NCI-H1417 treated with DMSO at 0.1 percent for 48 hours (cell line): ENCODE measurements at places on chromosomes 1 and 21.

GRCh38 chr1:111563619-111564018 lies 56.0 kb upstream of the RAP1A start:
- no peak for DNase-seq

- DNase-seq: no peak
These were observed 120.9 kb downstream of the KCNN3 start for GRCh38 chr1:154749078-154749760.

DNA sequence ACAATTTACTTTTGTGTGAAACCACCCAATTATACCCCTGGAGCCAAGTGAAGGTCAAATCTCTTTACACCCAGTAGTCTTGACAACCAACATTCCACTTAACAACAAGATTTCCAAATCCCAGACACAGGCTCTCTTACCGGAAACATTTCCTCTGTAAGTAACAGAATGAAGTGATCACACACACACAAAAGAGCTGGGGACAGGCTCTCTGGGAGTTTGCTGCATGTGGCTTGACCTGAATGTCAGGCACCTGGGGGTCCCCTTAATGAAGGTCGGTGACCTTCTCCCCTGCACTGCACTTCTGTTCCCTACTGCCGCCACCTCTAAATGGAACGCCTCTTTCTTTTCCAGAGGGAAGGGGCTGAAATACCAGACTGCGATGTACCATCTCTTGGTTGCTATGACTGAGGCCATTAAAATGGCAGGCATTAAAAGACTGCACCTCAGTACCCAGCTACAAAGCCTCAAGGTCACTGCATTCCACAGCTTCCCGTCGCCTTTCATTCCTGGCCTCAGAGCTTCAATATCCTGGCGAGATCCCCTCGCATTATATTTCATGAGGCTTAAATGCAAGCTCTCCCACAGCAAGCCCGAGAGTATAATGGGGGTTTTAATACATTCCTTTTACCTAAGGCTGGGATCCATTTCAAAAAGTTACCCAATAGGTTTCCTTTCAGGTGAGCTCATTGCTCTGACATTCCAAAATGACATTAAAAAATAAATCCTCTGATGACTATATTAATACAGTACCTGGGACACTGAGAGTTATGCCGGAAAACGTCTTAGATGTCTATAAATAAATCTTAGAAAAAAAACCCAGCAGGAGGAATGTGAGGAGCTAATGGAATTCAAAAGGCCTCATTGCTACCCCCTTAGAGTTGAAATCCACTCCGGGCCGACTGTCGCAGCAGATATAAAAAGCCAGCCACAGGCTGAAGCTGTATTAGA lies 90.9 kb upstream of the DIRAS3 start:
- no peak for DNase-seq

GRCh38 chr1:223052931-223053330 lies 90.1 kb downstream of the TLR5 start:
- no peak for DNase-seq

DNA sequence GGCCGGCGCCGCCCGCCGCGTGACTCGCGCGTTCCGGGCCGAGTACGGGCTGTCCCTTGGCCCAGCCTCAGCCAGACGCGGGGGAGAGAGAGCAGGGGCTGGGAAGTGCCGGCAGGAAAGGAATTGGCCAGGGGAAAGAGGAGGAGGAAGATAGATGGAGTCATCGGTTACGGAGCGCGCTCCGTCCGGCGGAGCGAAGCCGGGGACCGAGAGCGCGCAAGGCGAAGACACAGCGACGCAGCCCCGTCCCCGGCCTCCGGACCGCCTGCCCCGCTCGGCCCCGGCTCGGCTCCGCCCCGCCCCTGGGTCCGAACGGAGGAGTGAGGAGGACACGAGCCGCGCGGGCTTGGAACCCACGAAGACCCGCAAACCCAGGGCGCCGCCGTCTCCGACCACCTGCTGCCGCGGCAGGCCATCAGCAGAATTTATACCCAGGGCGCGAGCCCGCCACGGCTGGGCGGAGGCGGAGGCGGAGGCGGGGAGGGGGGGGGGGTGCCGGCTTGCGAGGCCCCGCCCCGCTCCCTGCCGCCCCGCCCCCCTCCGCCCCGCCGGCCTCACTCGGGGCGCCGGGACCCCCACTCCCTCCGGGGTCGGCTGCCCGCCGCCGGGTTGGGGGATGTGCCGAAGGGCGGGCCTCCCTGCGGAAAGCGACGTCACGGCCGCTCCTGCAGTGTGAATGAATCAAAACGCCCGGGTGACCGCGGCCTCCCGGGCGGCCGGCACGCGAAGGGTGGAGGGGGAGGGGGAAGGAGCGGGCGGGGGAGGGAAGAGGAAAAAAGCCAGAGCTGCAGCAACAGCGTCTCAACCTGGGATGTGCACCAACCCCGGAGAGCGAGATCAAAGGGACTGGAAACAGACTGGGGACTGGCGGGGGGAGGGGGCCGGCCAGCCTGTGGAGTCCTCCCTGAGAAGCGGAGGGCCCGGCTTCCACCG lies at the start of gene LHX4:
Gene LHX4 (plus strand): TSS at position 782 of the 933 bp plus-strand sequence. CDS start 266 bp downstream, outside the sequence.
- DNase-seq: no peak

GRCh38 chr1:52186449-52186848 lies 44.6 kb downstream of the ZFYVE9 start:
- no peak for DNase-seq

GRCh38 chr1:238606896-238607295 lies 716.2 kb upstream of the ZP4 start:
- no peak for DNase-seq

DNA sequence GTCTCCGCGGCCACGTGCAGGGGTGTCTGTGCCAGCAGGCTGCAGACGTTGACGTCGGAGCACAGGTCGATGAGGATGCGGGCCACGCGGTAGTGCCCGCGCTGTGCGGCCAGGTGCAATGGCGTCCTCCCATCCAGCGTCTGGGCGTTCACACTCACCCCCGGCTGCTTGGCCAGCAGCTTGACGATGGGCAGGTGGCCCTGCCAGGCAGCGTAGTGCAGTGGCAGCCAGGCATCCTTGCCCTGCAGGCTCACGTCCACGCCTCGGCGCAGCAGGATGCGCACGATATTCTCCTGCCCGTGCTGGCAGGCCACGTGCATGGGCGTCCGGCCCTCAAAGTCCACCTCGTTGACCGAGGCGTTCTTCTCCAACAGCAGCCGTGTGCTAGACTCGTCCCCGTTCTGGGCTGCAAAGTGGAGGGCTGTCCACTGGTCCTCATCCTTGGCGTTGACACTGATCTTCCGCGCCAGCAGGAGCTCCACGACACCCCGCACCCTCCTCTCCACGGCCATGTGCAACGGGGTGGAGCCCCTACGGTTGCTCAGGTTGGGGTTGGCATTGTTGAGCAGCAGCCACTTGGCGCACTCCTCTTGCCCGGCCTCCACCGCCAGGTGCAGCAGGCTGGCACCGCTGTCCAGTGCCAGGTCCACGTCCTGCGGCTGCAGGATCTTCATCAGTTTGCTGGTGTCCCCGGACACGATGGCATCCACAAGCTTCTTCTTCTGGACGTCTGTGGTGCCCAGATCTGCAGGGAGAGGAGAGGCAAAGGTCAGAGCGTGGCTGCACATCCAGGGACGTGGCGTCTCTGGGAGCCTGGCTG lies 25.4 kb downstream of the RIPK4 start:
- DNase-seq: no peak

DNA sequence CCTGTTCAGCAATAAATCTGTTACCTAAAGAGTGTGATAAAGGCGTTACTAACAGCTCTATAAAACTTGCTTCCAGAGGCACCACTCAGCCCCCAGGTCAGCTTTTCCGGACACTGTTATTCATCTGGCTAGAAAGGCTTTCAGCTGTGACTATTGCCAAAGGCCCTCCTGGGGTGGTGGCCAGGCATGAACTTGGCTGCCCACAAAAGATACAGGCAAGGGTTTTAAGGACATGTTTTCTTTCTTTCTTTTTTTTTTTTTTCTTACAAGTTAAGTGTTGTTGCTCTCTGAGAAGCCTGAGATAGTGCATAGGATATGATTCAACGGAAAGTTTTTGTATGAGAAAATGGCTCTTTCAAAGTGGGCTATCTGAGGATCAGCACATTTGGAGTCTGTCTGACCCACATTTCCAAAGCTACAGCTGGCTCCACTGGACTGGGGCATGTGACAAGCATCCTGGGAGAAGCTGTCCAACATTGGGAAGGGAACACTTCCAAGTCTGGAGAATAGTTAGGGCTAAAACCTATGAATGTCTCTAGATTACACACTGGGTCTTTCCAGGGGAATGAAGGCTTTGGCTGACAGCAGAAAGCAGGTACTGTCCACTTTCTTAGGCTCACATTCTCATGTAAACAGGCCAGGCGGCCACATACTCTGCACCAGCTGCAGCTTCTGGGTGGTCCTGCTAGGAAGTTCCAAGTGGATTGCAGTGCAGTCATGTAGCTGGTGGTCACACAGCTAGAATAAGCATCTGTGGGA lies 639.7 kb downstream of the LMO4 start:
- no peak for DNase-seq

DNA sequence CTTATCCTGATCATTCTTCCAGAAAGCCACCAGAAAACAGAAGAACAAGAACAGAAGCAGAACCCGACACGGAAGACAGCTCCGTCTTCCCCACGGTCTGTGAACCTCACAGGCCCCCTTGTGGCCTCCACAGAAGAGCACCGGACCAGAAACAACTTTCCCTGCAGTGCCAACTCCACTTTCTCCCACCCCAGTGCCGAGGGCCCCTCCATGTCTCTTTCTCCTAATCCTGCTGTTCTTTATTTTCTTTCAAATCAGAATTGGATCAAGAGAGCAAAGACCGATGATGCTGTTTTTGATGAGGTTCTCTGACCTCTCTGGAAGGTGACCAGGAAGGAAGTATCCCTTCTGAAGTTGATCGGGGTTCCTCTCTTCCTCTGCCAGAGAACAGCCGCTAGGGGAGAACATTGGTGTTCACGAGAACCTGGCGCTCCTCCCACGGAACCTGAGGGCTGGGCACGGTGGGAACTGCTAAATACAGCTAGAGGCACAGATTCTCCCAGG lies 58.9 kb upstream of the CTTNBP2NL start:
- DNase-seq: no peak

DNA sequence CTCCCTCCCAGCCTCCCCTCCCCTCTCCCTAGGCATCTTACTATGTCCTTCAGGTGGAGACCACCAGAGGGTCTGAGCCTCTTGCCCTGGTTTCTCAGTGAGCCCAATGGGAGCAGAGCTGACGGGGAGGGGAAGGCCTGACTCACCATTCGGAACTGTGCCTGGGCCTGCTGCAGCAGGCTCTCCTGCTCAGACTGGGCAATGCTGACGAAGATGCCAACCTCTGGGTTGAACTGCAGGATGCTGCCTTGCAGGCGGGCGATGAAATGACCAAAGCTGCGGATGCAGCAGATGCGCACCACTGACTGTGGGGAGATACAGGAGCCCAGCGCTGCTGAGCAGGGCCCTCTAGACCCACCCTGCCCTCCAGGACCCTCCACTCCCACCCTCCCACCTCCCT lies 11.0 kb upstream of the PAQR6 start:
- DNase-seq: no peak

DNA sequence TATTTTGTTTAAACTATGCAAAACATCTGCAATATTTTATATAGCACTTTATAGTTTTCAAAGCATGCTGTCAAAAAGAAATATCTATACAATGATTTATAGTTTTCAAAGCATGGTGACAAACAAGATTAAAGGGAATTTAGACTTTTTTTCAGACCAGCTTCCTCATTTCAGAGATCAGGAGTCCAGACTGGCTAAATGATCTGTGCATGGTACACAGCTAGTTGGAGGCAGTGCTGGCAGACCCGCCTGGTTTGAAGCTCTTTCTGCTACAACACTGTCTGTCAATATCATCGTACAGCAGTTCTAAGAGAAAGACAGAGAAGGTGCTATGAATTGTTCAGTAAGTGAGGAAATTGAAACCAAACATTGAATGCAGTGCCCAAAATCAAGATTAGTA lies 479.0 kb downstream of the PTBP2 start:
- no peak for DNase-seq

- DNase-seq: no peak
These were observed 165.8 kb upstream of the EDN2 start for GRCh38 chr1:41650028-41650880.

DNA sequence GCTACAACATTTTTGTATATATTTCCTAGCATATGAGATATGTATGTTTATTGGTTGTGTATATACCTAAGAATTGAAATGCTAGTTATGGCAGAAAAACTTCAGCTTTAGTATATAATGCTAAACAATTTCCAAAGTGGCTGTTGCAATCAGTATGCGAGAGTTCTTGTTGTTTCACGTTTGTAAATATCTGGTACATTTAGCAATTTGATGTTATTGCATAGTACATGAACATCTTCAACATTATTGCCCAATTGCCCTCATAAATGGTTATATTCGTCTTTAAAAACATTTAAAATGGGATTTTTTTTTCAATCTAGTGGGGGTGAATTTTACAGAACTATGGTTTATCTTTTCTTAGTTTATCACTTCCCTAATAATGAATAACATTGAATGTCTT lies 86.2 kb upstream of the HP1BP3 start:
- no peak for DNase-seq

- DNase-seq: no peak
These were observed 35.2 kb downstream of the SLC45A1 start for GRCh38 chr1:8352886-8353785.

DNA sequence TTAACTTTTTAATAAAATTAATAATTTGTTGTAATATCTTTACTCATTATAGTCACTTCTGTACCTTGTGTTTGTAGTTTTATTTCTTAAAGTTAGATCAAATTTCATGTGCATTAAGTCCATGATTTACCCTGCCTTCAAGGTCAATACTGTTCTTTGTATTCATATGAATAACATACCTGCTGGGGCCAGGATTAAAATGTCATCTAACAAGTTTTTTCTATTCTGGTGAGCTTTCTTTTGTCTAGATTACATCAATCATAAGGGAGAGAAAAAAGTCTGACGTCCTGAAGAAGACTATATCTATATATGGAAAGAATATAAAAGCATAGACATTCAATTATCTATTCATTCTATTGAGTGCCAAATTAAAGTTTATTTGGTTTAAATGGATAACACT lies 232.6 kb downstream of the COL11A1 start:
- no peak for DNase-seq

- no peak for DNase-seq
These were observed 58.5 kb downstream of the PSMG1 start for GRCh38 chr21:39124681-39125251.

DNA sequence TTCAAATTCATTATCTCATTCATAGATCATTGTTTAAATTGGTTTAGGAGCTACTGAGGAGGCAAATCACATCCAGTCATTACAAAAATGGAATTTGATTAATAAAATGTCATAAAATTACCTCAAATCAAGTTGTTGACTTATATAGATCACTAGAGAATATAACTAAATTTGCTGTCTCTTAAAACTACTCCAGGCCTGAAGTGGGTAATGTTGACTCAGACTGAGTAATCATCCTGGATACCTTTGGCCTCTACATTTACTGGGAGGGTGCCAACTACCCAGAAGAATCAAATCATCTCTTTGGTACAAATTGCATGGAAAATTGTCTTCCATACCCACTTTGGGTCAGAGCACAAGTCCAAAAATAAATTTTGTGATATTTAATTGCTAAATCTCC lies 191.2 kb upstream of the GREM2 start:
- no peak for DNase-seq
